Cortex of kidney (tissue), 1 donor: ENCODE measurements at places on chromosomes 6 and 20.

- no peak for DNase-seq
Measured at GRCh38 chr6:53179961-53180651, 31.5 kb upstream of the GCM1 start.

DNA sequence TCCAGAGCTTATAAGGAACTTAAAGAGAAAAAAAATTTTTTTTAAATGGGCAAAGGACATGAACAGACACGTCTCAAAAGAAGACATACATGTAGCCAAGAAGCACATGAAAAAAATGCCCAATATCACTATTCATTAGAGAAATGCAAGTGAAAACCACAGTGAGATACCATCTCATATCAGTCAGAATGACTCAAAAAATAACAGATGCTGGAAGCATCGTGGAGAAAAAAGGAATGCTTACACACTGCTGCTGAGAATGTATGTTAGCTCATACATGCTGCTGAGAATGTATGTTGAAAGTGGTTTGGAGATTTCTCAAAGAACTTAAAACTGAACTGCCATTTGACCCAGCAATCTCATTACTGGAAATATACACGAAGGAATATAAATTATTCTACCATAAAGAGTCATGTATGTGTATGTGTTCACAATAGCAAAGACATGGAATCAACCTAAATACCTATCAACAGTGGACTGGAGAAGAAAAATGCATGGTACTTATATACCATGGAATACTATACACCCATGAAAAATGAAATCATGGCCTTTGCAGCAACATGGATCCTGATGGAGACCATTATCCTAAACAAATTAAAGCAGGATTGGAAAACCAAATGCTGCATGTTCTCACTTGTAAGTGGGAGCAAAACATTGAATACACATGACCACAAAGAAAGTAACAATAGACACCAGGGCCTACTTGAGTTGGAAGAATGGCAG, 5.2 kb downstream of the OR11A1 start:
- DNase-seq = no peak

DNA sequence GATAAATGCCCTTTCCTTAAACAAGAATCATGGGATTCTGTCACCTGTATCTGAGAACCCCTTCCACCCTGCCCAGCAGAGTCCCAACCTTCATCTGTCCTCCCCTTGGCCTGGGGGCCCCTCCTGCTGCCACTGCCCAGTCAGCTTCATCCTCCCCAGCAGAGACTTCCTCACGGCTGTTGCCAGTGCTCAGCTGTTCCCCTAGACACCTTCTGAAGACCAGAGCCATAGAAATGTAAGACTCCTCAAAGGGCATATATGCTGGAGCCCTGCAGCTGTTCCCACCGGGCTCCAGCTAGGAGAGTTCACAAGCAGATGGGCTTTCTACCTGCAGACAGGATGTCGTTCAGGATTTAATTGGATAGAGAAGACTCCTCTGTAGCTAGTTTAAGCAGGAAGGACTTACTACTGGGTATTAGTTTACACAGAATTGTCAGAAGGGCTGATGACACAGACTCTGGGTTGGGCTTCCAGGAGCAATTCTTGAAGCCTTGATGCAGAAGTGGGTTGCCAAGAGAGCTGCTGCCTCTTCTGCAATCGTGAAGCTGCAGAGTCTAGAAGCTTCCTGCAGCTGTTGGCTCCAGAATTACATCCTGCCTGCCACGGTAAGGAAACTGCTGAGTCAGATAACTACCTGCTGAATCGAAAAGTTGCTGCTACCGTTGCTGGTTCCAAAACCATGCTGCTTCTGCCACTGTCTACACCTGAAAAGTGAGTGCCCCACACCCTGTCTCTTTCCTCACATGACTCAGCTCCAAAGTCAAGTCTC, 57.1 kb upstream of the MLN start:
- no peak for DNase-seq

DNA sequence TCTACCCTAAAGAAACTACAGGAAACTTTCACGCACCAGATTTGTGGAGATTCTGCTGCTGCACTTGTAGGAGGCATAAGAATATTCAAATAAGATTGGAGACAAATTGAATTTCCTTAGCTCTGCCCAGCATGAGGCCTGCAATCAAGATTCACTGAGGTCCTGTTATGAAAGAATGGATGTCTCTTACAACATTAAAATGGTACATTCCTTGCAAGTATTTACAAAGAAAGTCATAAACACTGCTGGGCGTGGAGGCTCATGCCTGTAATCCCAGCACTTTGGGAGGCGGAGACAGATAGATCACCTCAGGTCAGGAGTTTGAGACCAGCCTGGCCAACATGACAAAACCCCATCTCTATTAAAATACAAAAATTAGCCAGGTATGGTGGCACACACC, 74.0 kb upstream of the MAP3K4 start:
- DNase-seq = no peak

- no peak for DNase-seq
Measured at GRCh38 chr20:15703171-15703911, 869.9 kb downstream of the KIF16B start.

DNA sequence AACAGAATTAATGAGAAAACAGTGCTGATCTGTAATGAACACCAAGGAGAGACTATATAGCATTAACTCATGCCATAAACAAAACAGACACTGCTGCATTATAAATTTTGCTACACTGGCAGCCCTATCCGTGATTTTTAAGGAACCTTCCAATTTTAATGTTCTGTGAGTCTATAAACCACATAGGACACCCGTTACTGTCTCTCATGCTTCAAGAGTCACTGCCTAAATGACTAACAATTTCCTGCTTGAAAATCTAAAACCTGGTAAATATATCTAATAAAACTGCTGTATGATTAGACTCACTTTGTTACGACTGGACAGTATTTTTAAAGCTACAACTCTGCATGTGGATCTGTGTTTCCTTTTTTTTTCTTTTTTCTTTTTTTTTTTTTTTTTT, 8.7 kb downstream of the CHD6 start:
- DNase-seq = no peak

DNA sequence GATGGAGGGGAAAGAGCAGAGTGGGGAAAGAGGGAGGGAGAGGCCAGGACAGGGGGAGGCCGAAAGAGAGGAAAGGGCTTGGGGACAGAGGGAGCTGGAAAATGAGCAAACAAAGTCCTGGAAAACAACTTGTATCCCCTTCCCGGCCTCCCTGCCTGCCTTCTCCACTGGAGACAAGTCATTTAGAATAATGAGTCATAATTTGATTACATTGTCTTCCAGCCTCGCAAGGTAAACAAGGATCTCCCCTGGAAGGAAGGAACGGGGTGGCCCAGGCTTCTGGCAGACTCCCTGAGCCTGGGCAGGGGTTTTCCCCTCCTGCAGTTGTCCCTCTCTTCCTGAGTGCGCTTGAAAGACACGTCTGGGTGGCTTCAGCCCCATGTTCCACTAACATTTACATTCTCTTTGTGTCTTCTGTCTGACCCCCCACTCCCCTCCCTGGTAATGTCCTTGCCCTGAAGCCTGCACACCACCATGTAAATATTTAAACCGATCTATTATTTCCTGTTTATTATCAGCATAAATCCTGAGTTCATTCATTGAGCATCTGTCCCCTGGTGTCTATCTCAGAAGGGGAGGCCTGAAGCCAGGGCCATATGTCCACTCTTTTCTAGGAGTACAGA, 12.1 kb upstream of the MRPS18A start:
- DNase-seq = no peak

DNA sequence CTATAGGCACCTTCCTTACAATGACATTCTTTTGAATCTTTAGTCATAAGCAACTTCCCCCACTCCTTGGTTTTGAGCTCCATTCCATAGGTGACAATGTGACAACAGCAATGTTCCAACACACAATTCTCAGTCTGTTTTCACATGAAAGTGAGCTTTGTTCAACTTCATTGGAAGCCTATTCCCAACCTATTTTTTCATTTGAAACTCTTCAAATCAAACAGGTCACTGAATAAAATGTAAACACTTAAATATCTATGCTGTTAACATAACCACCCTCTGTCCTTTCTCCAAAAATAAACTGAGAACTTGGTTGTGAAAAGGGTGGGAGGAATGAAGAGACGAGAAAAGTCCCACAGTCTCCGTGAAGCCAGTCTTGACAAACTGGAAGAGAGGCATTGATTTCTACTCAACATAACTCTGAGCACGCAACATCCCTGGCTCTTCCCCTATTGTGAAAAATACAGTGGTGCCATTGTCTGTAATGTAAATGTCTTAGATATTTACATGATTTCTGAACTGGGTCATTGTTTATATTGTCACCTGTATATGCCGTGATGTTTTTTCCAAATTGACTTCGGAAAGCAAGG, 343.1 kb downstream of the TFAP2A start:
- DNase-seq = no peak

DNA sequence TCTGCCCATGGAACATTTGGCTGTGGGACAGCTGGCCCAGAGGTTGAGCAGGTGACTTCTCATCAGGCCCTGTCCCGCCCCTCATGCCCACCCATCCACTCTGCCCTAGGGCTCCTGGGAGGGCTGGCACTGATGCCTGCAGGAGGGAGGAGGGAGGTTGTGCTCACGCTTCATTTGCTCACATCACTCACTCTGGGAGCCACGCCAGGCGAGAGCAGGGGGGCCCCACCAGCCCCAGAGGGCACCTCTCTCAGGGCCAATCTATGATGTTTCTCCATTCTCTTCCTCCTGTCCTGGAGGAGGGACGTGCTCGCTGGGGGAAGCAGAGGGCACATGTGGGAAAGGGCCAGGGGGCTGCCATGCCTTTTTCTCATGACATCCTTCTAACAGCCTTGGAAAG, 10.9 kb upstream of the GLP1R start:
- no peak for DNase-seq

DNA sequence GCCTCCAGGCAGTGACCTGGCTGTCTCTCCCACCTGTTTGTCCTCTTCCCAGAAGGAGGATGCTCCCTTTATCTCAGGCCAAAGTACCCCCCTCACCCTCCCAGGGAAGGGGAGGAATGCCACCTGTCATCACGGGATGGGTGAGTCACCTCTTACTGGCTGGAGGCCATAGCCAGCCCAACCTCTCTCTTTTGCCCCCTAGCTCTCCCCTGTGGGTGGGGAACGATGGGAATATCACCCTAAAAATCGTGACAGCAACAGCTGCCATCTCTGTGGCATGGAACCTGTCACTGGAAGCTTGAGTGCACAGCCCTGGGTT, 137.5 kb upstream of the PTPN1 start:
- no peak for DNase-seq

DNA sequence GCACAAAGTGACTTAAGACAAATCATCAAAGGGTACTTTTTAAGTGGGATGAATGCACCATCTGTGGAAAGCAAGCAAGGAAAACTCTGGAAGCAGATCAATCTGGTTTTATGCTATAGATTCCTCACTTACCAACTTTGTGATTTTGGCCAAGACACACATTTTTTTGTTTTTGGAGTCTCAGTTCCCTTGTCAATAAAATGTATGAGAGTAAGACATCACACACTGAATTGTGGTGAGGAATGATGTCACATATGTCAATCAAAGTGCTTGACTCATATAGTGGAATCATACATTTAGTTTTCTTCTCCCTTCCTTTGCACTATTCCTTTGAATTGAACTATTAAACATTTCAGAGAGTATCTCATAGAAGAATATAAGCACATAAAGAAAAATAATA, 620.5 kb upstream of the CITED2 start:
- no peak for DNase-seq

- no peak for DNase-seq
Measured at GRCh38 chr6:74320715-74321114, 624.7 kb downstream of the CD109 start.

DNA sequence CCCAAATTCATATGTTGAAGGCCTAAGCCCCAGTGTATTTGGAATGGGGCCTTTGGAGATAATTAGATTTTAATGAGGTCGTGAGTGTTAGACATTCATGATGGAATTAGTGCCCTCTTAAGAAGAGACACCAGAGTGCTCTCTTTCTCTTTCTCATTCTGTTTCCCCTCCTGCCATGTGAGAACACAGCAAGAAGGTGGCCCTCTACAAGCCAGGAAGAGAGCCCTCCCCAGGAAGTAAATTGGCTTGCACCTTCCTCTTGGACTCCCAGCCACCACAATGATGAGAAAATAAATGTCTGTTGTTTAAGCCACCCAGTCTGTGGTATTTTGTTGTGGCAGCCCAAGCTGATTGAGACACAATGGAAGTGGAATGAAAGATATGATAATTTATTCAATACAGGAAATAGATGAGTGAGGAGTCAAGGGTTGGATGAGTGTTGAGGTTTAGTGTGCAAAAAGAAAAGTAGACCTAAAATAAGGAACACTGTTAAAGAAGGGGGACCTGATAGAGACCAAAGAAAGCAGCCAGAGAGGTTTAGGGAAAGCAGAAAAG, 25.9 kb upstream of the ATXN1 start:
- DNase-seq = no peak

DNA sequence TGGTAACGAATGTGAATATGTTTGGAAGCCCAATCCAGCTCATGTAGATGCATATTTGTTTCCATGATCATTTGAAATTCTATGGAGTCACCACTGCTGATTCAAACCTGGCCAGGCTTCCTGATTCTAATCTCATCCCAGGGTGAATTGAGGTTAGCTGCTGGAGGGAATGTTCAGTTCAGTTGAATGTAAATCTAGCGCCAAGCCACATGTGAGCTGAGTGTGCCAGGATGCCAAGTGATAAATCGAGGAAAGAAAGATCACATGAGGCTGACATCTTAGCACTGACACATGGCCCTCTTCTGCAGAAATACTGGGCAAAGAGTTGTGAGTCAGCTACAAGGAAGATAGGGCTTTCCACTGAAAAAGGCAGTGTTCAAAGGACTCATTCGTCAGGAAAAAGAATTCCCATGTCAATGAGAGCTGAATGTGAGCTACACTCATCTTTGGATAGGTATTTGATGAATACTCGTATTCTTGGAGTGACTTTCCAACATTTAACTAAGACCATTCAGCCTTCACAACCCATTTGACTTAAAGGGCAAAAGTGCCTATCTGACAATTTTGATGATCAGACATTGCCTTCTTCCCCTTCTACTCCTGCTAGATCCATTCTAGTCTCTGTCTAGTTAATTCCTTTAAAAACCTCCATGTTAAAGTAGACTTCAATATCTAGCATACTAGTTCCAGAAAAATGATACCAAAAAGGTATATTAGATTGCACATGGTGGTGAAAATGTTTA, 172.1 kb downstream of the MTFR2 start:
- DNase-seq = no peak

GRCh38 chr20:32638848-32639247, 34.9 kb downstream of the C20orf203 start:
- DNase-seq = no peak

DNA sequence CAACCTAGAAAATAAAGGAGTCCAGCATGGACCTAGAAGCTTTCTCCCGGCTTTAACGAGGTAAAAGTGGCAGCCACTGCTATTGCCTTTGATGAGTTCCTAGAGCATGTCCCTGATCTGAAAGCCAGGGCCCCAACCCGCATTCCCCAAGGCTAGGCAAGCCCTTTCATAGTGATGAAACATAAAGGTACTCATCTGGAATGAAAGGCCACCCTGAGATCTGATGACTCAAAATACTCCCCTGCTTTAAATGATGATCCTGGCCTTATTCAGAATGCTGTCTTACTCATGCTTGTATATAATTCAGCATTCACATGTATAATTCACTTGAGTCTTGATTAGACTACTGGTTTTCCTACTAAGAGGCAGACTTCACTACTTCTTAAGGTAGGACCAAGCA, 21.3 kb downstream of the TTPAL start:
- no peak for DNase-seq

GRCh38 chr6:111841822-111842221, 31.4 kb downstream of the FYN start:
- no peak for DNase-seq
